Substantia nigra (tissue), 51 donors: ENCODE measurements at places on chromosomes 13 and 19.

DNA sequence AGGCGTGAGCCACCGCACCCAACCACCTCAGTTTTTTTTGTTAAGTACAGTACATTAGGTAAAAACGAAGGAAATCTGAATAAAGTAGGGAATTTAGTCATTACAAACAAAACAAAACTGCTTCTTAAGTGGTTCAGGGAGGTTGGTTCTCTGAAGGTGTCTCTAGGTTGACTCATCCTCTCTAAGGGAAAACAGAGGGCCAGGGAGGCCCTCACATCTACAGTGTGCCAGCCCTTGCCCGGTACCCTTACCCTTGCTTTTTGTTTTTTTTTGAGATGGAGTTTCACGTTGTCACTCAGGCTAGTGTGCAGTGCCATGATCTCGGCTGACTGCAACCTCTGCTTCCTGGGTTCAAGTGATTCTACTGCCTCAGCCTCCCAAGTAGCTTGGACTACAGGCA lies 17.2 kb upstream of the JUND start:
- no peak for DNase-seq

GRCh38 chr19:4911786-4912672 lies 2.7 kb downstream of the UHRF1 start:
- peak; percentile 63 for DNase-seq

- DNase-seq: no peak
These were observed 2.0 kb downstream of the ZNF568 start for GRCh38 chr19:36918090-36918489.

DNA sequence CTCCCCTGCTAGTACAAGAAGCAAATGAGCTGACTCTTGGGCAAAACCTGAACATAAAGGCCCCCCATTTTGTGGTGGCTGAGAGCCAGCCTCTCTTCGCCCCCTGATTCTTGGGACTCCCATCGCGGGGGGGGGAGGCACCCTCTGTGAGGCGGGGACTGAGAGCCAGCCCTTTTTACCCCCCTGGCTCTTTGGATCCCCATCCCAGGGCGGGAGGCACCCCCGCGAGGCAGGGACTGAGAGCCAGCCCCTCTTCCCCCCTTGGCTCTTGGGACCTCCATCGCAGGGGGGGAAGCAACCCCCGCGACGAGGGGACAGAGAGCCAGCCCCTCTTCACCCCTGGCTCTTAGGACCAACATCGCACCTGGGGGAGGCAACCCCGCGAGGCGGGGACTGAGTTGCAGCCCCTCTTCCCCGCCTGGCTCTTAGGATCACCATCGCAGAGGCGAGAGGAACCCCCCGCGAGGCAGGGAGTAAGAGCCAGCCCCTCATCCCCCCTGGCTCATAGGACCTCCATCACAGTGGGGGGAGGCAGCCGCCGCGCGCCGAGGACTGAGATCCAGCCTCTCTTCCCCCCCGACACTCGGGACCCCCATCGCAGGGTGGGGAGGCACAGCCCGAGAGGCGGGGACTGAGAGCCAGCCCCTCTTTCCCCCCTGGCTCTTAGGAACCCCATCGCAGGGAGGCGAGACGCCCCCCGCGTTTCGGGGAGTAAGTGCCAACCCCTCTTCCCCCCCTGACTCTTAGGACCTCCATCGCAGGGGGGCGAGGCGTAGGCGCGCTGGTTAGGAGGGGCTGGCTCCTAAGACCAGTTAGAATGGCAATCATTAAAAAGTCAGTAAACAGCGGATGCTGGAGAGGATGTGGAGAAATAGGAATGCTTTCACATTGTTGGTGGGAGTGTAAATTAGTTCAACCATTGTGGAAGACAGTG lies 2428.4 kb upstream of the PCDH20 start:
- DNase-seq: no peak

DNA sequence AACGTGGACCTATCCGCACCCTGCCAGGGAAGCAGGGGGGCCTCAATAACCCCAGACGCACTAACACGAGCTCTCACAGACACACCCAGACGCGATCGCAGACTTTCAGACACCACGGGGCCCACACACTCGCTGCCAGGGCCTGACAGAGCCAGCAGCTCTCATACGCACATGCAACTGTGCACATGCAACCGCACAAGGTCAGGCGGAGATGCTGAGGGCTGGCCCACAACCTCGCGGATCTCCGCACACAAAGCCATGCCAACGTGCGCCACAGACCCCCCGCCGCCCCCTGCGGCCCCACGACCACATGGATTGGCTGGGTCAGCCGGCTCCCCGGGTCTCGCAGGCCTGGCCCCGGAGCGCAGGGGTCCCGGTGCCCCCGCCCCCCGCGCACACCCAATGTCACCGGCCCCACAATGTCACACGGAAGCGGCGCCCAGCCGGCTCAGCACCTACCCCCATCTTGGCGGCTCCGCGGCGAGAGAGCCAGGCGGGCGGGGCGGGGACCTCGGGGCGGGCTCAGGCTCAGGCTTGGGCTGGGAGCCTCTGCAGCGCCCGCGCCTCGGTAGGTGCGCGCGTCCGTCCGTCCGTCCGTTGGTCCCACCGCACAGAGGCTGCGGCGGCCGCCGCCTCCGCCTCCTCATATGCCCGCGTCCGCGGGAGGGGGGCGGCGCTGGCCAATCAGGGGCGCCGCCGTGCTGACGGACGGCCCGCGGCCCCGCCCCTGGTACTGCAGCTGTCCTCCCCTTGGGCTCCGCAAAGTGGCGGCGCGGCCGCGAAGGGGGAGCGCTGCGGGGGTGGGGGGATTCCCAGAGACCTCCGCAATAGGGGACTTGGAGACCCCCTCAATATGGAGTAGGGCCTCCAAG lies at the start of gene ATP1A3:
Gene ATP1A3 (minus strand): TSS at position 619 of the 872 bp plus-strand sequence. CDS start 154 bp downstream, at position 465.
- DNase-seq: peak; percentile 13

- DNase-seq: no peak
These were observed 293.0 kb downstream of the DCT start for GRCh38 chr13:94186470-94186869.

- DNase-seq: no peak
These were observed 827.2 kb upstream of the ATXN8OS start for GRCh38 chr13:69280399-69280798.

DNA sequence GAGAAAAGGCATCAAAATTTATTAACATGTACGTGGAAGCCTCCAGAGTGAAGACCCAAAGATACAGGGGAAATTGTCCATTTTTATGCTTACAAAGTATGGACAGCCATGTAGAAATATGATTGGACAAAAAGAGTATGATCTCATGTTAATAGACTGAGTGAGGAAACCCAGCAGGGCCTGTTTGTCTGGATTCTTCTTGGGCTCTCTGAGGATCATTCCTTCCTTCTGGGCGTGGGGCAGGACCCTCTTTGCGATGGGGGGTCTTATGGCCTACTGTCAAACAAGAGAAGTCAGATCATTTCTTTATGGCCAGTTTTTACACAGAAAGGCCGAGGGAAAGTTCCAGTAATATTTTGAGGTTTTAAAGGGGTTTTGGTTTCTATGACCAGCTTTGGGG lies 110.8 kb downstream of the ESD start:
- no peak for DNase-seq

GRCh38 chr13:73060251-73061160 lies 1.7 kb downstream of the KLF5 start:
- no peak for DNase-seq

GRCh38 chr19:46859637-46860124 lies 1.1 kb upstream of the ARHGAP35 start:
- peak; percentile 53 for DNase-seq

- no peak for DNase-seq
These were observed 585 bp downstream of the MAP1S start for GRCh38 chr19:17719730-17720400.

GRCh38 chr19:56547535-56547934 lies 8.8 kb downstream of the ZFP28 start:
- no peak for DNase-seq

DNA sequence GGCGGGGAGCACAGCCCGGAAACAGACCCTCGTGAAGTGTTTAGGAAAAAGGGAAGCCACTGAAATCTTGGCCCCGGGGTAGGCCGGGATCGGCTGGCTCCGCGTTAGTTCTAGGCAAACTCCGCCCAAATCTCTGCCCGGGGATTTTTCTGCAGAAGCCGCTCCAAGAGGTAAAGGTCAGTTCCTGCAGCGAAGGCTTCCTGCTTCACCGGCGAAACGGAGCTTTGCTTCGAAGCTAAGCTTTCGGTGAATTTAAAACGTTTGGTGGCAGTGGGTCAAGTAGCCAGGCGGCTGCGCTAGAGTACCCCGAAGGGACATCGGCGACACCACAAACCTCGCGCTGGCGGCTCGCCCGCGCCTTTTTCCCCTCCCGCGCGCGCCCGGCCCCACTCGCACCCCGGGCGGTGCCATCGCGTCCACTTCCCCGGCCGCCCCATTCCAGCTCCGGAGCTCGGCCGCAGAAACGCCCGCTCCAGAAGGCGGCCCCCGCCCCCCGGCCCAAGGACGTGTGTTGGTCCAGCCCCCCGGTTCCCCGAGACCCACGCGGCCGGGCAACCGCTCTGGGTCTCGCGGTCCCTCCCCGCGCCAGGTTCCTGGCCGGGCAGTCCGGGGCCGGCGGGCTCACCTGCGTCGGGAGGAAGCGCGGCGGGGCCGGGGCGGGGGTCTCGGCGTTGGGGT lies 441 bp downstream of the GJB2 start:
- DNase-seq: no peak

DNA sequence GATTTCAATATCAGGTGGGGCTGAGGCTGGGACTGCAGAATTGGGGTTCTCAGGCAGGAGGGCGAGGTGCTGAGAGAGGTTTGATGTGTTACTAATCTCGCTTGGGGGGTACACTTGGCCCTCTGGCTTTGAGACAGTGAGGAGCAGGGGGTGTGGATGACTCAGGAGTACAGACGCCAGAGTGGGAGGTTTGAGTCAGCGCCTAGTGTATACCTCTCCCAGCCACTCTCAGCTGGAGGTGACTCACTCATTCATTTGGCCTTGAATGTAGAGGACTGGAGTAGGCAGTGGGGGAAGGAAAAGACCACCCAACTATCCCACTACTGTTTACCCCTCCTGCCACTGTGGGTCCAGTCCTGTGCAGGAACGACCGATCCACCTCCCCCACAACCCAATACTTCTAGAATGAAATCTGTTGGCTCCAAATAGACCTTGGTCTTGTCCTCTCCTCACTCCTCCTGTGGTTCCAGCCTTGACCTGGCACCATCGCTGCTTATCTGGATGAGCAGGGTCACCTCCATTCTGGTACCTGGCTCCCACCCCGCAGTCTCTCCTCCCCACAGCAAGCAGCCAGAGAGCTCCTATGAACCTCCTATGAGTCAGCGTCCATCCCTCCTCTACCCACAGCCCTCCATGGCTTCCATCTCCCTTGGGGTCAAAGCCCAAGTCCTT lies 20.1 kb upstream of the ZNRF4 start:
- DNase-seq: no peak

DNA sequence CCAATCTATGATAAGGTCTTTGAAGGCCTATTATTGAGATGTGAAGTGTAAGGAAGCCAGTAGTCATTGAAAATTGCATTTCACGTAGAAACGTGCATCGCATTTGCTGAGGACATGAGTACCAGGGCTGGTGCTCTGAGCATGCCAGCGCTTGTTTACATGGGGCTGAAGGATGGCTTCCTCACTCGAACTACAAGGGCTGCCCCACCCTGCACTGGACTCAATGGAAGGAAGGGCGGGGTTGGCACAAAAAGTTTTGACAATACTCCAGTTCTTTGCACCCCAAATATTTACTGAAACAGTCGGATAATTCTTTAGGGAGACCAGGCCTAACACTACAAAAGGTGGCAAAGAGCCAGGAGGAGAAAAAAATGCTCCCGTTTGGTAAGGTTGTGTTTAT lies 28.9 kb upstream of the MED4 start:
- no peak for DNase-seq

DNA sequence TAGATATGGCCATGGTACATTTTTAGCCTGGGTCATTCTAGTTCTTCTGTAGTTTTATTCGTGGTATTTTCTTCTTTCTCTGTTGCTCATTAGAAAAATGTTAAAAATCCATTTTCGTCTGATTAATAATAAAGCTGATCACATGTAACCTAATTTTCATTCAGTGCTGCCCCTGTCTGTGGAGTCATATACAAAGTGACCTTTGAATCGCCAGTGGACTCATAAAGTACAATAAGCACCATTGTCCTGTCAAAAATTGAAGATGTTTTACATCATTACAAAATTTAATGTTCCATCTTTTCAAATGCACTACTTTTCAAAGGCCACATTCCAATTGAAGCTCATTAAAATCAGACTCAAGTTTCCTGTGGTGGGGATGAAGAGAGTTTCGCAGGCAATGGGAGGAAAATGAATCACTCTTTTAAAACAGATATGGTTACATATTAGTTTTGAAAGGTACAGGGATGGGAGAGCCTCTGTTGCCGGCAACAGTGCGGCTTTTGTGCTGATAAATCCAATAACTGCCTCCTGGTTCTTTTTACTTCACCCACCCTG lies 205.4 kb downstream of the ZNF536 start:
- no peak for DNase-seq

DNA sequence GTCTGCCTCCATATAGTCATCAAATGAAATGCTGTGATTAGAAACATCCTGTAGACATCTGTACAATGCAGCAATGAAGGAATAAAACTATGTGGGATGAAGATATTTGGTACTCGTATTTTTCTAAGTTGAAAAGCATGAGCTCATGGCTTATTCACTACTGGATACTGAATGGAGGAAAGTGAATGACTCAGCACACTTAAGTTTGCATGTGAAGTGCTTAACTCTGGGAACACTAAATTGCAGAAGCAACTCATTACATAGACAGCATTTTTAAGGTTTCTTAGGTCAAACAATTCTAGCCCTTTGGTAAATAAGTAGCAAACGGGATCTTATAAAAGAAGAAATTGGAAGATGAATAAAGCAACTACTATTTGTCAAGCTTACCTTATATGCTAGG lies 429.0 kb upstream of the MIR17HG start:
- DNase-seq: no peak

GRCh38 chr19:3521104-3521445 lies 15.0 kb downstream of the FZR1 start:
- no peak for DNase-seq

DNA sequence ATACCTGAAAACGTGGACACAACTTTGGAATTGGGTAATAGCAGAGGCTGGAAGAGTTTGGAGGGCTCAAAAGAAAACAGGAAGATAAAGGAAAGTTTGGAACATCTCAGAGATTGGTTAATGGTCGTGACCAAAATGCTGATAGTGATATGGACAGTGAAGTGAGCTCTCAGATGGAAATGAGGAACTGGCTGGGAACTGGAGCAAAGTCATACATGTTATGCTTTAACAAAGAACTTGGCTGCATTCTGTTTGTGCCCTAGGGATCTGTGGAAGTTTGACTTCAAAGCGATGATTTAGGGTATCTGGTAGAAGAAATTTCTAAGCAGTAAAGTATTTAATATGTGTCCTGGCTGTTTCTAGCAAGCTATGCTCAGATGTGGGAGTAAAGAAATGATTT lies 136.2 kb downstream of the DNAJC3 start:
- DNase-seq: no peak

DNA sequence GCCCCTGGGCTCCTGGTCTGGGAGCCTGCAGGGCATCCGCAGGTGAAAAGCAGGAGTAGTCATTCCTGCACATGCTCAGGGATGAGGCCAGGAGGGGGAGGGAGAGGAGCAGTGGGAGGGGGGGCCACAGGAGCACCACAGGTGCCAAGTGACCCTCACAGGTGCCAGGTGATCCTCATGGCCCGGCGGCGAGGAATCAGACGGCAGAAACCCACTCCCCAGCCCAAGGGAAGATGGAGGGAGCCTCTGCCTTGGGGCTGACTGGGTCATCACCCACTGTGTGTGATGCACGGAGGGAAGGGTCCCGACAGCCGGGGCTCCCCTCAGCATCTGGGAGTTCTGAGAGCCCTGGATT lies 27.4 kb downstream of the SH3GL1 start:
- no peak for DNase-seq
